ENCODE measurements at places on chromosomes 6 and 20.

GRCh38 chr6:19033683-19034082 is 646.5 kb downstream of the RNF144B start:
- DNase-seq, result no peak

- DNase-seq, result no peak
These were observed 50.1 kb downstream of the HDDC2 start for GRCh38 chr6:125251516-125252220.

DNA sequence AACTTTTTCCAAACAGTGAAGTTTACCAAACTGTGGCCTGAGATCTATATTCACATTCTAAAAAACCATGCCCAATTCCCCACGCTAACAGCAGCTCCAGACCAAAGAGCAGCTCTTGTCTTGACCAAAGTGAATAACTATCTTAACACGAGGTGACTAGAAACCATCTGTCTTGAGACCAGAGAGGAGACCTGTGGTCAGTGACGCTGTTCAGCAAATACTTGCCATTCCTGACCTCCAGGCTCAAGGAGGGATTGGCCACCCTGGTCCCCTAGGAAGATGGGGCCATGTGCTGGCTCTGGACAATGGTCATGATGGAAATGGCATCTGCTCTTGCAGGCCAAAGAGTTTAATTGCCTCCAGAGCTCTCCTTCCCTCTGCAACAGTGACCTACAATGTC is 104.4 kb upstream of the CD93 start:
- no peak for DNase-seq

DNA sequence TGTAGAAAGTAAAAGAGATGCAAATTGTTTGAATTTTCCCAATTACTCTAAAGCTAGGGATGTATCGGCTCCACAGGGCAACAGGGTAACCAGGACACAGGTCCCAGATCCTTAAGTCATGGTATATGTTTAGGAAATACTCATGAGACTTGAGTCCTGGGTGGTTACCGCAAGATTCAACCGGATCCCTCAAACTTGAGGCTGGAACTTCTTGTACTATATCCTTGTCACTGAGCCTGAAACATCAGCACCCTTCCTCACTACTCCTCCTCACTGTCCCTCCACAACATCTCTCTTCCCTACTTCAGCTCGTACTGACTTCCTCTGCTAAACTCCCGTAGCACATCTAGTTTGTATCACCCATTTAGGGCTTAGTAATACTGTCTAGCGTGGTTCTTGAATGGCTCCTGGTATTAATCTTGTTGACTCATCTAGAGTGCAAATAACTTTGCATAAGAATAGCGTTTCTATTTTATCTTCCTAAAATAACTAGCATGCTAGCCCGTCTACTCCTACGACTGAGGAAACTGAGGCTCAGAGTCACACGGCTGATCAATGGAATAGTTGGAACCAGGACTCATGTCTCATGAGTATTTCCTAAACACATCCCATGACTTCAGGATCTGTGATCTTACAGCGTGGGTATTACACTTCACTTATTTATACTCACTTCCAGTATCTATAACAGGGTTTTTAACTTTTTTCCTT is 72.1 kb downstream of the FILIP1 start:
- DNase-seq, result no peak

- no peak for DNase-seq
These were observed 127.7 kb downstream of the TSHZ2 start for GRCh38 chr20:53099856-53100255.

GRCh38 chr20:20706285-20706684 is 6.2 kb downstream of the RALGAPA2 start:
- DNase-seq, result no peak

DNA sequence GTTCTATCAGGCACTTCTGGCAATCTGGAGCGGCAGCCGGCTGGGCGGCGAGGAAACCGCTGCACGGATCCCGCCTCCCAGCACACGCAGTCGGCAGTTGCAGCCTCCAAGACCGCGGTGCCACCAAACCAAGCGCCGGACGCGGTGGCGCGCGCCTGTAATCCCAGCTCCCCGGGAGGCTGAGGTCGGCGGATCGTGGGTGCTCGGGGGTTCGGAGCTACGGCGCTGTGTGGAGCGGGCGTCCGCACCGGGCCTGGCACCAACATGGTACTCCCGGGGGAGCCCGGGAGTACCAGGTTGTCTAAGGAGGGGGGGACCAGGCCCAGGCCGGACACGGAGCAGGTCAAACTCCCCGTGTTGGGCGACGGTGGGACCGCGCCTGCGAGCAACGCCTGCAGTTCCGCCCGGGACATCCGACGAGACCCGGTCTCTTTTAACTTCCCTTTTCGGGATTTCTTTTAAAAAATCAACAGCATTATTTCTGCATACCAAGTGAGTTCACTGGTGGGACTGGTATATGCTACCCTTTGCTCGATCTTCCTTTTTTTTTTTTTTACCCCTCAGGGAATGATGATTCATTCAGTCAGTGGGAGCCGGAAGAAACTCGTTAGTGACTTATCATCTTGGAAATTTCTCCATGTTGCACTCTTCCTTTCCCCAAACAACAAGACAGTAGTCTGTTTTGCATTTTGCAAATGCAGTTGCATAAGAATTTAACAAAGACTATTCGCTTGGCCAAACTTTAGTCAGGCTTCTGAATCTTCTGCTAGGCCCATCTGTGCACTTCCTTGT is 27.6 kb downstream of the ZNF311 start:
- peak; percentile 57 for DNase-seq

DNA sequence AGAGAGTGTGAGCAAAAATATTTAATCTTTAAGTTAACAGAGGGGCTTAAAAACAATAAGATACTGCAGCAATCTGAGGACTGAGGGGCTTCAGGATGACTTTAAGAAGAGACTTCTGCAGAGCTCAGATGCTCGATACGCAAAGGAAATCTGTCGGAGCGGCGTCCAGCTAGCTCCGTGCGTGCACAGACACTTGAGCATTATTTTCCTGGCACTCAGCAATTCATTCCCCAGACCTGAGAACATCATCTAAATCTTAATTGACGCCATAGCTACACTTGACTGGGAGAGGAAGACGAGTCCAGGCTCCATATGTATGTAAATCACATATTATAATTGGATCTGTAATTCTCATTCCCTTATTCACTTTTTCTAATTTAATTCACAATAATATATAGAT is 228.2 kb downstream of the SOD2 start:
- DNase-seq, result no peak

- DNase-seq, result no peak
These were observed 14.0 kb downstream of the MAP3K7 start for GRCh38 chr6:90572856-90573255.

DNA sequence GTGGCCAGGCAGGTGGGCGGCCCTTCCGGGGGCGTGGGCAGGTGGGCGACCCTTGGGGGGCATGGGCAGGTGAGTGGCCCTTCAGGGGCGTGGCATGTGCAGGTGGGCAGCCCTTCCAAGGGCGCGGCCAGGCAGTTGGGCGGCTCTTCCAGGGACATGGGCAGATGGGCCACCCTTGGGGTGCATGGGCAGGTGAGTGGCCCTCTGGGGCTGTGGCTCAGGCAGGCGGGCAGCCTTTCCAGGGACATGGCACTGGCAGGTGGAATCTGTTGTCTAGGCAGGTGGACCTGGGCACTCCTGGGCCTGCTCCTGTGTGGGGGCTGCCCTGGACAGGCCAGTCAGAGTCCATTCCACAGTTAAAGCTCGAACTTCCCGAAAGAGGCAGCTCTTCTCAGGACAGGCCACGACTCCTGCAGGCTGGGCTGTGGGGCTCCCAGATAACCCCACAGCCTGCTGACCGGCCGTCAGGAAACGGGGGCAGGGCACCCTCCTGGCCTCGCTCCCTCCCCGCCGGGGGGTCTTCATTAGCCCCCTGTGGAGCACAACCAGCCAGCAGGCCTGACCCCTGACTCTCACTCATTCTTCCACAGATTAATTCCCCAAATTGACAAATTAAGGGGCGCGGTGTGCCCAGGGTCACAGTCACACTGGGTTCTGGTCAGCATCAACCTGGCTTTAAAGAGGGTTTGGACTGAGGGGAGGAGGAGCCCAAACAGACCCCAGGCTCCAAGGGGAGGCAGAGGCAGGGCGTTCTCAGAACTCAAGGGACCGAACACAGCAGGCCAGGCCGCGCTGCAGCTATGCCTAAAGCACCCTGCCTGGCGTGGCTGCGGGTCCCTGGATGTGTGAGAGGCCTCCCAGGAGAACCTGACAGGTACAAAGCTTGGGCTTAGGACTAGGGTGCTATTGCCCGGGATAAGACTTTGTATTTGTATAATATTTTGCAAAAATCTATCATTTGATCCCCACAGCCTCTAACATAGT is 130.0 kb downstream of the DLL1 start:
- no peak for DNase-seq

DNA sequence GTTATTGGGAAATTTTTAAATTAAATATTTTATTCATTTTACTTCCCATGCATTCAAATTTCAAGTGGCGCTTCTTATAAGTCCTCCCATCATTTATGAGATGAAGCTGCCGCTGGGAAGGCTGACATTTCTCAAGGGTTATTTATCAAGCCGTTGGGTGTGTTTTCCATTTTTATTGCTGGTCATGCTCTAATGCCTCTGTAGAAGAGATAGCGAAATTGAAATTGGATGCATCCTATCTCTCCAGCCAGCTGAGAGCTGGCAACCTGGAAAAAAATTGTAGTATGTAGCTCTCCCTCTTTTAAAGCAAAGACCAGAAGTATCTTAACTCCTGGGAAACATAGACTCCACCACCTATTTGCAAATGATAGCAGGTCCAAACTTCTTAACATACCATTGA is 135.9 kb downstream of the C6orf118 start:
- DNase-seq, result no peak

DNA sequence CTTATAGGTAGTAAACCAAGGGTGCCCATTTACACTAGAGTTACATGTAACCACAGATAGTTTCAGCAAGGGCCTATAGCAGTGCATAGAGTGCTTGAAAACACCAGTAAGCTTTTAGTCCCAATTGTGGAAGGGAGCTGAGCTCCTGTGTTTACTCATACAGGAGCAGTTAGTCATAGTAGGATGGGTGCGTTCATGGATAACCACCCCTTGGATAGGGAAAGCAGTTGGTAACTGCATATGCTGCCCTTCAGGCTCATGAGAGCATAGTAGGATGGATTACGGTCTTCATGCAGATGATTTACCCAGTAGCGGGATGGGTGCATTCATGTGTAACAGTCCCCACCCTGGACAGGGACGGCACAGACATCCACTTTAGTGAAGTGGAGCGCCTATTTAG is 45.1 kb downstream of the OR2B6 start:
- DNase-seq, result no peak

- no peak for DNase-seq
These were observed 105.4 kb upstream of the MCHR2 start for GRCh38 chr6:100099189-100100074.

- no peak for DNase-seq
These were observed 679.5 kb upstream of the NRSN1 start for GRCh38 chr6:23446469-23446967.
